ENCODE measurements at places on chromosomes 7 and 10.

DNA sequence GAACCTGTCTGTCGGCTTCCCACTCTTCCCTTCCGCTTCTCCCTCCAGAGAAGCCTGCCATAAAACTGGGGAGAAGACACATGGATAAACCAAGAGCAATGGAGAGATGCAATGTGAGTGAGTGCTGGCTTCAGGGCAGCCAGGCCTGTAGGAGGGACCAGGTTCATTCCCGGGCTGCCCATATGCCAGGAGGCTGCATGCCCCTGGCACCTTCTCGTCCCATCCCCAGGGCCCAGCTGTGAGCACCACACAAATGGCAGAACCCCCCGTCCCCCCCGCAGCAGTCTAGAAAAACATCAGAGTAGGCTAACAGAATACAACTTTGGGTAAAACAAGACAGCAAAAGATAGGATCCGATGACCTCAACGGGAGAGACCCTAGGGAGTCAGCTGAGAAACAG lies 341.3 kb upstream of the SHH start:
- no peak for DNase-seq

GRCh38 chr10:32114508-32114907 lies 58.3 kb upstream of the KIF5B start:
- no peak for DNase-seq

- DNase-seq = no peak
These were observed 29.7 kb downstream of the CCDC6 start for GRCh38 chr10:59876695-59877094.

DNA sequence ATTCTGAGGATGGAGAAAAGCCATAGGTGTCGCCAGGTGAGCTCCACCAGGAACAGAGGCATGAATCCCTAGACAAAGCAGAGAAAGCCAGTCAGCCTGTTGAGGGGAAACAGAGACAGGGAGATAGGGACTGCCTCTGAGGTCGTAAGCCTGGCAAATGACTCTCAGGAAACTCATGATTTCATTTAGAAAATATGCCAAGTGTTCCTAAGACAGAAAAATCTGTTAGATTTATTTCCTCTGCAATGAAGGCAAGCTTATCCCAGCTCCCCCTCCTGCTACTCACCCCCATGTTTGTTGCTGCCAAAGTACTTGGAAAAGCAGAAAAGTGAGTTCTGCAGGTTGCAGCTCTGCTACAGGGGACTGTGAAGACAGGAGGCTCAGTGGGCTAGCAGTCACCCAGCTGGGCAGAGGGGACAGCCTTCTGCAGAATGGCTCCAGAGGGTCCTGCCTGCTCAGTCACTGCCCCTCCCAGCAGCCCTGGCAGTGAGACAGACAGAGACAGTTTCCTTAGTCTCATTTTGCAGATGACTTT lies 184.3 kb downstream of the ADRA2A start:
- DNase-seq = no peak

GRCh38 chr7:50507898-50508470 lies 57.2 kb downstream of the DDC start:
- no peak for DNase-seq

DNA sequence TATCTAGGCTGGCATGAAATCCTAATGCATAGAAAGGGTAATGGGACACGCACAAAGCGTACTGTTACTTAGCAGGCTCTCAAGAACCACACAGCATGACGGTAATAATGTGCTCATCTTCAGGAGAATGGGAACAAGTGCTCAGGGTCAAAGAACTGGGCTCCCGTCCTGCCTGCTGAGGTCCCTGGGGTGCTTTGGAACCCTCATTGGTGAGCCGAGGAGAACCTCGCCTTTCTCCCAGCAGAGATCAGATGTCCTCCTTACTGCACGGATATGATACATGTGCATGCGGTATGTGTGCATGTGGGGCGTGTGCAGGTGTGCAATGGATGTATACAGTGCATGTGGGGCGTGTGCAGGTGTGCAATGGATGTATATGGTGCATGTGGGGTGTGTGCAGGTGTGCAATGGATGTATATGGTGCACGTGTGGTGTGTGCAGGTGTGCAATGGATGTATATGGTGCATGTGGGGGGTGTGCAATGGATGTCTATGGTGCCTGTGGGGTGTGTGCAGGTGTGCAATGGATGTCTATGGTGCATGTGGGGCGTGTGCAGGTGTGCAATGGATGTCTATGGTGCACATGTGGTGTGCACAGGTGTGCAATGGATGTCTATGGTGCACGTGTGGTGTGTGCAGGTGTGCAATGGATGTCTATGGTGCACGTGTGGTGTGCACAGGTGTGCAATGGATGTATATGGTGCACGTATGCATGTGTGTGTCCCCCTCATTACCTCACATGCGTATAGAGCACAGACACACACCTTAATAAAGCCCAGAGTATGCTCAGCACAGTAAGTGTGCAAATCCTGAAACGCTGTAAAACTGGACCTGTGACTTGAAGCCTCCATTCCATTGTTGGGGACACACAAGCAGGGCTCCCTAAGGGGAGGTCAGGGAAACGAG lies 336.3 kb downstream of the PTPRN2 start:
- no peak for DNase-seq

DNA sequence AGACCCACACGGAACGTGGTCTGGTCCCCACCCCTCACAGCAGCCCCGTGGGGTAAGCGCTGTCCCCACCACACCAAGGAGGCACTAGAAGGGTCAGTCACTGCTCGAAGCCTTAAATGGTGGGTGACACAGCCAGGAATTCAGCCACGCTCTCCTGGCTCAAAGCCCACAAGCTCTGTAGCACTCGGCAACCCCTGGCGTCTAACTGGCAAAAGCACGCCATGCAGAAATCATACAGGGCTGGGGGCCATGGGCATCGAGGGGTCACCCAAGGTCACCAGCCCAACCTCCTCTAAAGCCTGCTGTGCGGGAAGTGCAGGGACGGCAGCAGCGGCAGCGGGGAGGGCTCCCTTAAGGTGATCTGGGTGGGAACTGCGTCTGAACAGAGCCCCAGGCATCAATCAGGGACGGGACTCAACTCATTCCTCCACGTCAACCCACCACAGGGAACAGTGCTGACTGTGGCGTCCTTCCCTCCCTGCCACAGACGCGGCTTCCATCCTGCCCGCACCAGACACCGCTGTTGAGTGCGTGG lies 7.8 kb downstream of the GPER1 start:
- no peak for DNase-seq

GRCh38 chr10:63633677-63634487 lies 112.7 kb downstream of the REEP3 start:
- no peak for DNase-seq
